ENCODE measurements at places on chromosomes 7 and 10.

DNA sequence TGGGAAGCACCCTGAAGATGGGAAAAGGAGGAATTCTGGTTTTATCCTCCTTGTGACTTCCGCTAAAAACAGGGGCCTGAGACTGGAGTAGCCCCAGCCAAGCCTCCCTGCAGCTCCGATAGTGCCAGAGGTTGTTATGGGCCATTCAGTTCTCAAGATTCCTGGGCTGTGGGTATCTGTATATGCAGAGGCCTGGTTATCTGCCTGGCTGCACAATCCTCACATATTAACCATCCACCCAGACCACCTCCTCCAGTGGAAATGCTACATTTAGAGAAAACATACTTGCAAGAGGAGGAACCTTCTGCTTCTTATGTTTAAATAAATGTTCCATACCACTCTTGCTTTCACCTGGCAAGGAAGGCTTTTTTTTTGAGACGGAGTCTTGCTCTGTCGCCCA, 34.6 kb downstream of the ARL3 start:
- DNase-seq: no peak

DNA sequence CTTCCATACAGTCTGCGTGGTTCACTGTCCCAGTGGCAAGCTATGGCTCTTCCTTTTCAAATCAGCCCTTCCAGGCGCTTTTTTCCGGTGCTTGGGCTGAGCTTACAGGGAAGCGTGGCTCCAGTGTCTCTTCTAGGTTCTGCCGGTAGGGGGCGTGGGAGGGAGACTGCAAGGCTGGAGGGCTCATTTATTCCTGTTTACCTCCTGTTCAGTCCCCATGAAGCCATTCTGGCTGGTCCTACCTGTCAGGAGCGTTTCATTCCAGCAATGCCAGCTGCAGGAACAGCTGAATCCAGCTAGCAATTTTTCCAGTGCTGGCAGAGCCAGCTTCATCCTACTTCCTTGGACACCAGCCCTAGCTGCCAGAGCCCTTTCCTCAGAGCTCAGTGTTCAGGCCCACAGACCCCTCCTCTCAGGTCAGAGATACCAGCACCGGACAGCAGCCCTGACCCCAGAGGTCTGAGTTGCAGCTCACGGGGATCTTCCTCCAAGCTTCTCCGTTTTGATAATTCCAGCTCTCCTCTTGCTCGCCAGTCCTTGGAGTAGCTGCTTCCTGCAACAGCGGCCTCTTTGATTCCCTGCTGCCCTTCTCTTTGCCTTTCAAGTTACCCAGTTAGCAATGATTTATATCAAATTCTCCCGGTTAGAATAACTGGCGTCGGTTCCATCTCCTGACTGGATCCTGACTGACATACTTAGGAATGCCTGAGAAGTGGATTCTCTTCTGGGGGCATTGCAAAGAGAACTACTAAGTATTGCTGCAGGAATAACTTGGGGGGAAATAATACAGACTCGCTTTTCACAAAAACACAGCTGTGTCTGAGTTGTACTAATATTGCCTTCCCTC, 129.8 kb downstream of the FRMD4A start:
- peak; percentile 30 for DNase-seq

GRCh38 chr7:163971-164881, 28.1 kb upstream of the FAM20C start:
- no peak for DNase-seq

DNA sequence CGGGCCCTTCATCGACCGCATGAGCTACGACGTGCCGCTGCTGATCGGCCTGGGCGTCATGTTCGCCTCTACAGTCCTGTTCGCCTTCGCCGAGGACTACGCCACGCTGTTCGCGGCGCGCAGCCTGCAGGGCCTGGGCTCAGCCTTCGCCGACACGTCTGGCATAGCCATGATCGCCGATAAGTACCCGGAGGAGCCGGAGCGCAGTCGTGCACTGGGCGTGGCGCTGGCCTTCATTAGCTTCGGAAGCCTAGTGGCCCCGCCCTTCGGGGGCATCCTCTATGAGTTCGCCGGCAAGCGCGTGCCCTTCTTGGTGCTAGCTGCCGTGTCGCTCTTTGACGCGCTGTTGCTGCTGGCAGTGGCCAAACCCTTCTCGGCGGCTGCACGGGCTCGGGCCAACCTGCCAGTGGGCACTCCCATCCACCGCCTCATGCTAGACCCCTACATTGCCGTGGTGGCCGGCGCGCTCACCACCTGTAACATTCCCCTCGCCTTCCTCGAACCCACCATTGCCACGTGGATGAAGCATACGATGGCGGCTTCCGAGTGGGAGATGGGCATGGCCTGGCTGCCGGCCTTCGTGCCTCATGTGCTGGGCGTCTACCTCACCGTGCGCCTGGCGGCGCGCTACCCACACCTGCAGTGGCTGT, 1.2 kb downstream of the SLC18A3 start:
- DNase-seq: no peak

DNA sequence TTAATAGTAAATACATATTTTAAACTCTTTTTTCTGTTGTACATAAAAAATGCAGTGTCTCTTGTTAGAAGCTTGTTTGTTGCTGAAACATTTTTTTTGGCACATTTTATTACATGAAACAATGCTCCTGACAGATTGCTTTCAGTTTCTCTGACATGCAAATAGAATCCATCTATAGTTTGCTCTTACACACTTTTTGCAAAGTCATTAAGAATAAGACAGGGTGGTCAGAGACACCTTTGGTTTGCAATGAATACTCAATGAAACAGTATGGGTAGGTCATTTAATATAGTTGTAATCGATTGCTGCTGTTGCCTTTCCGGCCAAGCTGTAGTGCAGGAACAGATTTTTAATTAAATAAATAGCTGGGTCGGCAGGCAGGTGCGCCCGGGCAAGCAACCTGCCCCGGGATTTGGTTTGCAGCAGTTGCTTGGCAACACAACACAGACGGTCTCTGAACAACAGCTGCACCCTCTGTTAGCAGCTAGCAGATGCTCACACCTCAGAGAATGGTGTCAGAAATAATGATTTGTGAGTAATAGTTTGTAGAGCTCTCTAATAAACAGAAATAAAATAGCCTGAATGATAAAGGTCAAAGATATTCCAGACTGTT, 115.7 kb upstream of the CACNA2D1 start:
- no peak for DNase-seq

- no peak for DNase-seq
These were observed 1017.5 kb downstream of the SORCS1 start for GRCh38 chr10:106147021-106147420.

DNA sequence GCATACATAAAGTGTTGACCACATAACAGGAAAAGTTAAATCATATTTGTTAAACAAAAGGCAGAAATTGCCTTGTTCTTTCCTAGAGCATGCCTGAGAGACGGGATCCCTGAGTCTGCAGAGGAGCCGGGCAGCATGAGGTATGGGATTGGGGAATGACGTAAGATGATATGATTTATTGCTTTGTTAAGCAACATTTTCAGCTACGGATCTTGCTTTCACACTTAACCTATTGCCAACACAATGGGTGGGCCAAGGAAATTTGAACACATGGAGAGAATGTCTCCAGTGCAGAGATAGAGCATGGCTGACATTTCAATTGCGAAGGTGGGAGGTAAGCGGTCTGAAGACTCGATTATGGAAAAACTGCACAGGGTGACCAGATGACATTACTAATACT, 76.7 kb downstream of the EMX2 start:
- no peak for DNase-seq

- DNase-seq: no peak
These were observed 18.1 kb upstream of the LIPK start for GRCh38 chr10:88687853-88688467.

DNA sequence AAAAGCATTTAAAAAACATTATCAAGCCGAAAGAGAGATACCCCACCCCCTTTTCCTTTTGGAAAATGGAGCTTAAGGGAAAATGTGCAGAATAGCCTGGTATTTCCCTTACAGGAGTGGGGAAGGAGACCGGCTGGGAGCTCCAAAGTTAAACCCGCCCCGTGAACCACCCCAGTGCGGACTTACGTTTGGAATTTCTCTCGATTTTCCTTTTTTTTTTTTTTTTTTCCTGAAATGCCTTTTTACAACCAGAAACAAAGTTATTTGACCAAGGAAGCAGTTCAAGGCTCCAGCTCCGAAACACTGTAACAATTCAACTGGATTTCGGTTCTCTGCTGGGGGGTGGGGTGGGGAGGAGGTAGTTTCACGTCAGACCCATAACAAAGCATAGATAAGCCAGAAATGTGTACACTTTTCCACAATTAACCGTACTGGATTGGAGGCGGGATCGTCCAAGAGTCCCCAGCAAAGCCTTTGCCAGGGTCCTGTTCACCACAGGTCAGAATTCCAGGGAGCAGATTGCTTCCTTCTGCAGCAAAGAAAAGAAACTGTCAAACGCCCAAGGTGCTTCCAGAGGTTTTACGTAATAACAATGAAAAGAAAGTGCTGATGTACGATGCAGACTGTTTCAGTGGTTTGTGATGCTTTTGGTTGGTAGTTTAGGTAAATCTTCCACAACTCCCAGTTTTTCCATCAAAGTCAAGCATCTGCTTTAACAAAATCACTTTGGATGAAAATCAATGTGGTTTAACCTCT, 6.7 kb downstream of the SKIDA1 start:
- DNase-seq: no peak

- DNase-seq: no peak
These were observed 90.6 kb downstream of the GFRA1 start for GRCh38 chr10:116182426-116182825.

DNA sequence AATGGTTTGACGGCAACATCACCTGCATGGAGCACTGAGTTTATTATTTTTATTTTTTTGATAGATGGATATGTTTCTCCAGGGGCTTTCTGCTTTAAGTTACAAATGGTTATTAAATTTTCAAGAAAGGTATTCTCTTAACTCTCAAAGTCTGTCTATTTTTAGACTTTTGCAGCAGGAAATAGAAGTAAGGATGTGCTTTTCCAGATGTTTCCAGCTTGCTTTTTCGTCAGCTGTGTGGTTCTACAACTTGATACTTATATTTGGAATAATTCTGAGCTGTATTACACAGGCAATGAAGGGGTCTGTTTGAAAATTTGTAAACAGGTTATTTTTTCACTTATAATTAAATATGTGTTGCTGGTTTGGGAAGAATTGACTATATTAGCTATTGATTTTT, 69.0 kb downstream of the CACNB2 start:
- no peak for DNase-seq

GRCh38 chr10:22823109-22823508, 104.7 kb upstream of the ARMC3 start:
- no peak for DNase-seq

DNA sequence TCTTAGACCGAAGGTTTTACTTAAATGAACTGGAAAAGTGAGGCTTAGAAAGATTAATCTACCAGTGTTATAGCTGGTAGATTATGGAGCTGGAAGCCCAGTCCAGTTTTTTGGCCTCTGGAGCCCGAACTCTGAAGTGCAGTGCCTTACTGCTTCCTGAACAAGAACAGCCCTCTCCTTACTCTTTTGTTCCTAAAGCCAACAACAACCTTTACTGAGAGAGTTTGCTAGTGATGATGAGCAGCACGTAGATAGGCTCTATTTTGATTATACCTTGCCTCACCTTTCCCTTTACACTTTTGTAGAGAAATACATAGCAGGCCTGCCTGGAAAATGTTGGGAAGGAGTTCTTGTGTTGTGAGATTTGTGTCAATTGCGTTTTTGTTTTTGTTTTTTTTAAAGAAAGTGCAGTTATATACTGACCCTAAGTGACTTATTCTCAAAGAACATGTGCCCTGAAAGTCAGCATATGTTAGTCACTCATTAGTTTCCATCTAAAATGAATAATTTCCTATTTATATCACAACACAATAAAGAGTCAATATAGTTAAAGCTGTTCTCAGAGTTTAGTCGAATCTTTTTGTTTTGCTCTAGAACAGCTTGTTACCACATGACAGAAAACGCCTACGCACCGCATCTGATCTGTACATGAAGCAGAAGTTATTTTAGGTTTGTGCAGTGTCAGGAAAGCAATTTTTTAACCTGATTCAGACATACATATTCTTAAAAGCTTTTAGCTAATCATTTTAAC, 33.0 kb downstream of the PLEKHA1 start:
- peak; percentile 44 for DNase-seq

DNA sequence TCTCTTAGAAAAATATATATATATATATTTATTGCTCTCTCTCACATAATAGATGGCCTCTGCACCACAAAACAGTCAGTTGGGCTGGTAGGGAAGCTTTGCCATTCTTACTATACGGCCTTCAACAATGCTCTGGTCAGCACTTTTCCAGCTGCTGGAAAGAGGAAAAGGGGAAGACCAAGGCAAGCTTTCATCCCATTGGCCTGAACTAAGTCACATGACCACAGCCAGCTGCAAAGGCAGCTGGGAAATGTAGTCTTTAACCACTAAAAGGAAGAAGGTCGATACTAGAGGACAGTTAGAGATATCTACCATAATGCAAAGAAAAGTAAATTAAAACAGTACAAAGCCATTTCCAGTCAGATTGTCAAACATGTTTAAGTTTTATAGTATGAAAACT, 58.4 kb upstream of the MACROH2A2 start:
- DNase-seq: no peak

- DNase-seq: no peak
These were observed 376.9 kb downstream of the PHTF2 start for GRCh38 chr7:78175330-78176100.

GRCh38 chr10:79019441-79020014, 49.2 kb upstream of the ZMIZ1 start:
- no peak for DNase-seq

GRCh38 chr7:42107484-42108240, 129.3 kb downstream of the GLI3 start:
- no peak for DNase-seq

- no peak for DNase-seq
These were observed 29.9 kb downstream of the SORBS1 start for GRCh38 chr10:95531058-95531809.

- no peak for DNase-seq
These were observed 23.1 kb upstream of the ITGA8 start for GRCh38 chr10:15742836-15743235.

DNA sequence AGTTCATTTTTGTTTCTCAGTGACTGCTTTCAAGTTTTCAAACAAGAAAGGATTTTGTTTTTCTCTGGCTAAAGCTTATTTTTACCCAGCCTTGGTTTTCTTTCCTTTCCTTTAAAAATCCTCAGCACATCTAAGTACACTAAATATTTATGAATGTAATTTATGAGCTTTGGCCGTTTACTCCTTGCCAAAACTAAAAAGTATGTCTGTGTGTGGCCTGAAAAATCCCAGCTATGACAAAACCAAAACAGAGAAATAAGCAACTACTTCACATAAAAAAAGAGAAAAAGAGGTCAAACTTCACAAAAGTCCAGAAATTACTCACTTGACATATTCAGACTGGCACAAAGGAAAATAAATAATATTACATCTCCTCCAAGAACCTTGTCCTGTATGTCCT, 365.1 kb upstream of the NFE2L3 start:
- DNase-seq: no peak

- DNase-seq: no peak
These were observed 16.4 kb upstream of the TMEM72 start for GRCh38 chr10:44894691-44895090.

GRCh38 chr10:75466886-75467285, 35.5 kb downstream of the LRMDA start:
- no peak for DNase-seq
